ENCODE measurements at places on chromosomes 4 and X.

DNA sequence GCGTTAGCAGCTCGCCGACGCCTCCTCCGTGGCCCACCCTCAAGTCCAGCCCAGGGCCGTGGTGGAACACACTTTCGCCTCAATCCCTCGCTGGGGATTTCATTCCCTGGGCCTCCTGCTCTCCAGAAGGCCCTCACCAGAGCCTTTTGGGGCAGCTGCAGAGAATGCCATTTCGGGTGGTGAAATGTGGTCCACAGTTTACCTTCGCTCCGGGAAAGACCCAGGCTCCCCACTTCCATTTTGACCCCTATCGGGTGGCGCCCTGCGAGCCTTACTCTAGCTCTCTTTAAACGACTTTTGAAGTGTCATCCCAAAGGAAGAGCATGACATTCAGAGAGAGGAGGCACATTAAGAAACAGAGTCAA lies 496 bp downstream of the SH2D1A start:
- no peak for DNase-seq

- no peak for DNase-seq
These were observed 204.8 kb downstream of the FBXW7 start for GRCh38 chr4:152331042-152331441.

DNA sequence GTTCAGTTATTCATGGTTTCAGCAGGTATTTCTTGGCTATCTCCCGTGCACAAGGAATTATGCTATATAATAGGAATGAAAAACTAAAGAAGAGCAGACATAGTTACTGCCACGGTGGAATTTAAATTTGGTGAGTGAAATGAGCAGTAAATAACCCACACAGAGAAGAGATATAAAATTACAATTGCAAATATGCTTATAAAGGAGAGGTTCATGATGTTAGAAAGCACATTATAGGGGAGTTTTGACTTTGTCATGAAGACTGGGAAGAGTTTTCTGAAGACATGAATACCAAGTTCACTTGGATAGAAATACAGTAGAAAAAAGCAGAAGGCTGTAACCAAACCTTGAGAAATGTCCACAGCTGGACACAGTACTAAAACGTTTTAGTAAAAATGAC lies 712.0 kb upstream of the AADAT start:
- DNase-seq, result no peak

DNA sequence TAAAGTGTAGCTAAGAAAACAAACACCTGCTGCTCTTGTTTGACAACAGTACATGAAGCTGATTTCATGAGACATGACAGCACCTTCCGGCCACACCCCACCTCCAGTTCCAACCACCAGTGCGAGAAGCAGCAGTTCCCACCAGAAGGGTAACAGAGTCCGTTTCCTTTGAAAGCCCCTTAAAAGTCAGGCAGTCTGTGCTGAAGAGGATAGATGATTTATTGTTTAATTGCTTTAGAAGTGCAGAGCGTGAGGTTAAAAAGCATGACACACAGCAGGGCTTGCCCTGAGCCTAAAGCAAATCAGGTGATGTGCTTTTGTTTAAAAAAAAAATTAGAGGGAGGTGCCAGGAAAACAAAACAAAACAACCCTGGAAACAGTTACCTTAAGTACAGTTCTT lies 82.6 kb downstream of the HADH start:
- peak; percentile 59 for DNase-seq

GRCh38 chr4:9916937-9917336 lies 104.4 kb downstream of the SLC2A9 start:
- DNase-seq, result no peak

DNA sequence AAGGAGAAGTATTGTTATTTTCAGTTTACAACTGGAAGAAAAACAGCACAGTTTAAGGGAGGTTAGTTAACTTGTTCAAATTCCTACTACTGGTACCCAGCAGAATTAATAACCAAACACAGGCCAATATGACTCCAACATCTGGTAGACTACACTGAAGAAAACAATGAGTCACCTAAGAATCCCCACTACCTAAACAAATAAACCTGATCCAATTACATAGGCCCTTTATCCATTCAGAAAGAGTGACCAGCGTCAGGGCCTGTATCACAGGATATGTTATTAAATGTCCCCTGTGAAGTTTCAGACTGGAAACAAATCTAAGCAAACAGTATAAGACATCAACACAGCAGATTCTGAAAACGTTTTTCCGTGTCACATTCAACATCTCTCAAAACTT lies 492.5 kb upstream of the INTU start:
- no peak for DNase-seq

DNA sequence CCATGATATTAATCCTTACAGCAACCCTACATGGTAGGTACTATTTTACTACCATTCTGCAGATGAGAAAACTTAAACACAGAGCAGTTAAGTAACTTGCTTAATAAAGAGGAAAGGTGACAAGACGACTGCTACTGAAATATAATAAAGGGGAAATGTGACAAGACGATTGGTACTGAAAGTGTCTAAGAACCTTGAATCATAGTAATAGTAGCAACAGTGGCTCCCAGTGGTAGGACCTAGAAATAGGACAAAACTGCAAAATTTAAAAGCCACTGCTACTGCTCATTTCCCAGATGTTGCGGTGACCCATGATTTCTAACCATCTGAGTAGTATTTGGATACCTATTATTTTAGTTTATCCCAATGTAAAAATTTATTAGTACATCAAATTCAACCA lies 89.5 kb downstream of the TASL start:
- no peak for DNase-seq

DNA sequence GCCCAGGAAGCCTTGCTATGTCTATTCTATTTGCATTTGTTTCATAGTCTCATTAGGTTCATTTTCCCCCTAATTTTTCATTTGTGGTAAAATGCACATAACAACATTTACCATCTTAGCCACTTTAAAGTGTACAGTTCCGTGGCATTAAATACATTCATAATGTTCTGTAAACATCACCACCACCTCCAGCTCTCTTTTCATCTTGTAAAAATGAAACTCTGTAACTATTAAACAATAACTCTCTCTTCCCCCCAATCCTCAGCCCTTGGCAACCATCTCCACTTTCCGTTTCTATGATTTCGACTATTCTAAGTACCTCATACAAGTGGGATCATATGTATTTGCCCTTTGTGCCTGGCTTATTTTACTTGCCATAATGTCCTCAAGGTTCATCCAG lies 19.9 kb downstream of the ARHGEF38 start:
- no peak for DNase-seq

DNA sequence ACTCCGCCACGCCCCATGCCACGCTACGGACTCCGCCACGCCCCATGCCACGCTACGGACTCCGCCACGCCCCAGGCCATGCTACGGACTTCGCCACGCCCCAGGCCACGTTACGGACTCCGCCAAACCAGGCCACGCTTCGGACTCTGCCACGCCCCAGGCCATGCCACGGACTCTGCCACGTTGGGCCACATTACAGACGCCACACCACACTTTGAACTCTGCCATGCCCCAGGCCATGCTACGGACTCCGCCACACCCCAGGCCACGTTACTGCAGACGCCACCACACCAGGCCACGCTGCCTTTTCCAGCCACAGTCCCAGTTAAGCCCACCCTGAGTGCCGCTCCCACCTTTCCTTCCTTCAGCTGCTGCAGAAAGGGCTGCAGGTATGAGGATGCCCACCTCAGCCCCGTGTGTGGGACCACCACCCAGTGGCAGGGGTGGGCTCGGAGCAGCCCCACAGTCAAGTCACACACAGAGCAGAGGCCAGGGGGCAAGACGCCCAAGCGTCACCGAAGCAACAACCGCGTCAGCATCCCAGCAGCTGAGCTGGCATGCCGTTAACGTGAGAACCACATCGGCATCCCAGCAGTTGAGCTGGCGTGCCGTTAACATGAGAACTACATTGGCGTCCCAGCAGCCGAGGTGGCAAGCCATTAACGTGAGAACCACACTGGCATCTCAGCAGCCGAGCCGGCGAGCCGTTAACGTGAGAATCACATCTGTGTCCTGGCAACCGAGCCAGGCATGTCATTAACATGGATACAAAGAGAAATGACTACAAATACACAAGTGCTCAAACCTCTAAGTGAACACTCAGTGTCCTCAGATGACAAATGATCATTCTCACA lies 26.4 kb downstream of the GAK start:
- DNase-seq, result no peak

DNA sequence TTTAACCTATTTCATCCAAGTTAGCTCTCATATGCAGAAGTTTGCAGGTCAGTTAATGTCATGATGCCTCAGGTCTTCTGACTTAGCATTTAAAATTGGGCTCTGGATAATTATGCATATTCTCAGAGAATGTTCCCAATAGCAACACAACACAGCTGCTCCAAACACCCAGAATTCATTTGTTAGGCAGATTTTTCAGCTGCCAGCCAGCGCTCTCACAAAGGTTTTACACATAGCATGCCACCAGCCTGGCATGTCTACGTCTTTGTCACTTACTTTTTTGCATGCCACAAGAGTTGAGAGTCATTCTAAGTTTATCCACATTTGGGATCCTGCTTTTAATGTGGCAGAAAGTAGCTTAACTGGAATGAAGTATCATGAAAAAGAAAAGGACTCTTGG lies 84.8 kb downstream of the LIMCH1 start:
- DNase-seq, result no peak

GRCh38 chr4:71251261-71251660 lies 87.6 kb upstream of the SLC4A4 start:
- no peak for DNase-seq

DNA sequence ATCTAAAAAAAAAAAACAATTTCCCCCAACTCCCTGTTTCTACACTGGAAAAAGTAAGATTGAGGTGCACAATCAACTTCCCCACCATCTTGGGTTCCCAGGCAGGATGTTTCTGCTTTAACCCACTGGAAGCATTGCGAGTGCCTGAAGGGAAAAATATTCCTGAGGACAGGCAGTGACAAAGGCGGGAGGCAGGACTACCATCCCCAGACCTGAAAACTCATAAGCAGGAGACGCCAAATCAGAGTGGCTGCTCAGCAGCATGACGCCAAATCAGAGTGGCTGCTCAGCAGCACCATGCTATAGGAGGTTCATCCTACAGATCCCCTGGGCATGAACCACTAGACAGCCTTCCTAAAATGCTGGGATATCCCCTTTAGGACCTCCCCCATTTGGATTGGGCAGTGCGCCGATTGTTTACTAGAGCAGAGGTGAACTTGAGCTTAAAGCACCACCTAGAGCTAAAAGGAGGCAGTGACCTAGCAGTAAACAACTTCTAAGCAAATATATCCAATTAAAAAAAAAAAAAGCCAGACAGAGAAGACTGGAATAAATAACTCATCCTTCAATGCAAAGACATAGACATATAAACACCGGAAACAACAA lies 35.0 kb upstream of the GK start:
- DNase-seq, result no peak

DNA sequence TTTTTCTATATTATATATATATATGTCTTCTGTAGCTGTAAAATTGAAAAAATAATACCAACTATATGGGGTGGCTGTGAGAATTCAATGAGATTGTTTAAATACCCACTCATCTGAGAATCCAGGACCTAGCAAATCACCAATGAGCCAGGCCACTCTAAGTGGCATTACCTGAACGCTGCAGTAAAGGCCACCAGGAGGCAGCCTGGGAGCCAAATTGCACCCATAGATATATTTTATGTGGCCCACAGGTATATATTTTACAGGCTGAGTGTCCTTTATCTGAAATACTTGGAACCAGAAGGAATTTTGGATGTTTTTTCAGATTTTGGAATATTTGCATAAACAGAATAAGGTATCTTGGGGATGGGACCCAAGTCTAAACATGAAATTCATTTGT lies 58.2 kb upstream of the C4orf50 start:
- no peak for DNase-seq
